Uterus (tissue), 4 donors: ENCODE measurements at places on chromosomes 1 and 21. TPM values are rescaled to one million over a fixed set of nuclear protein-coding genes. Genes with fewer than 3 reads are reported as not detected.

GRCh38 chr1:171664976-171665375 lies 12.5 kb upstream of the MYOC start:
- H3K27me3 ChIP-seq, result no peaks in the 10 kb centered on the region
- no peak overlapping the region for H3K4me3 ChIP-seq
- no peak for DNase-seq
- H3K36me3 ChIP-seq, result no peaks in the 10 kb centered on the region

GRCh38 chr1:232016616-232017015 lies 390.0 kb downstream of the DISC1 start:
- H3K27me3 ChIP-seq, result no peaks in the 10 kb centered on the region
- H3K36me3 ChIP-seq, result no peaks in the 10 kb centered on the region
- H3K27ac ChIP-seq, result no peak overlapping the region
- H3K4me3 ChIP-seq, result no peak overlapping the region

- H3K36me3 ChIP-seq, result no peaks in the 10 kb centered on the region
- DNase-seq, result no peak
- no peak overlapping the region for H3K4me3 ChIP-seq
- H3K27me3 ChIP-seq, result no peaks in the 10 kb centered on the region
These were observed 42.1 kb upstream of the A3GALT2 start for GRCh38 chr1:33363021-33363420.

The BACE2 gene
- total RNA-seq, result 67.0 TPM

DNA sequence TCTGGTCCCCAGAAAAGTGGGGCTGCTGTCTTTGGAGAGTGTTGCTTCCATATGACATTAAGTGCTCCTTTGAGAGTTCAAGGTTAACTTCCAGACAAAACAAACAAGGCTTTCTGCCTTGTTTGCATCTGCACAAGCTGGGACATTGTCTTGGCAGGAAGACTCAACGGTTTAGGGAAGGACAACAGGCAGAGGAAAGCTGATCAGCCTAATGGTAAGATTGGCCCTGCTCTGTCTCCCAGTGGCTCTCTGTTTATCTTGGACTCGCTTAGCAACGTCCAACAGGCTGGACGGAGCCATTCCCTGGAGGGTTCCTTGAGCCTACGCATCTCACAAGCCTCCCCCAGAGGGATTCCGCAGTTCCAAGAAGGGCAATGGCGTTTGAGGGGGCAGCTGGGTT lies 62.2 kb upstream of the SLC44A3 start:
- H3K4me3 ChIP-seq, result no peak overlapping the region
- no peaks in the 10 kb centered on the region for H3K36me3 ChIP-seq
- peak; percentile 55 for DNase-seq
- H3K4me1 ChIP-seq, result no peaks in the 10 kb centered on the region
- H3K27ac ChIP-seq, result peak overlapping the region; percentile 7
- H3K27me3 ChIP-seq, result no peaks in the 10 kb centered on the region

DNA sequence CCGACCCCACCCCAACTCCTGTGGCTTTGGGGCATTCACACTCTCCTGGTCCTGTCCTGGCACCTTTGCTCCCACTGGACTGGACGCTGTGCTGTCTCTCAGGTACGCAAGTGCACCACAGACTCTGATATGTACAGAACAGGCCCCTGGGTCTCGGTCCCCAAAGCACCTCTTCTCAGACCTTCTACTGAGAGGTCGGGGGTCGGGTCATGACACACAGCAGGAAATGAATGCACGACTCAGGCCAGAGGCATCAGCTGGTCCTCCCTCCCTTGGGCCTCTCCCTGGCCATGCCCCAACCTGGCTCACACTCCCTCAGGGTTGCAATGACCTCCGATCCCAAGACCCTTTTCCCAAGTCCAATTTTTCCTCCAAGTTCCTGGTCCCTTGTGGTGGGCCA lies 1.8 kb upstream of the KRTAP10-12 start:
- H3K36me3 ChIP-seq, result no peaks in the 10 kb centered on the region
- H3K4me3 ChIP-seq, result no peak overlapping the region
- no peak for DNase-seq
- no peaks in the 10 kb centered on the region for H3K4me1 ChIP-seq

DNA sequence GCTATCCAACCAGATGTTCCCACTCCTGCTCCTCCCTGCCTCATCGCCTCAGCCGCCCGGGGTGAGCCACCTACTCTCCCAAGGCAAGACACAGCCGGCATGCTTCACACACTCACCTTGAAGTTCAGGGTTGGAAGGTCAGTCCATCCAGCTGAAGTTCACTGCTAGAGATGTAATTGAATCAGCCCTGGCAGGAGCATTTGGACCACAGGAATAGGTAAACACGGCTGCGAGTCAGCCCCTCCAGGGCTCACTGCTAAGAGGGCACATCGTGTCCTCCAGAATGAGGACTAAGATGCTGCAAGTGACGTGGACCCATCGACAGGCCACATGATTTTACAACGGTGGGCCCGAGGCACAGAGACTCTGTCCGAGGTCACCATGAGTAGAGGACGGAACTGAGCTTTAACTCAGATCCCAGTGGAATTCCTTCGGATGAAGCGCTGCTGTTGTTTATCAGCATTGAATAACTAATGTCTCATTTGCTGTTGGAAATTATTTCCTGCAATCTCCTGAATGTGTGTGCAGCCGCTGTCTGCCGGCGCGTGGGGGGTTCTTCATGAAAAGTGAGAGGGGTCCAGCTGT lies 41.9 kb downstream of the RSPH1 start:
- H3K27ac ChIP-seq, result no peak overlapping the region
- H3K4me1 ChIP-seq, result no peaks in the 10 kb centered on the region
- no peak overlapping the region for H3K4me3 ChIP-seq
- H3K36me3 ChIP-seq, result no peaks in the 10 kb centered on the region

- H3K4me3 ChIP-seq, result no peak overlapping the region
- no peaks in the 10 kb centered on the region for H3K27me3 ChIP-seq
- no peaks in the 10 kb centered on the region for H3K4me1 ChIP-seq
- no peak overlapping the region for H3K27ac ChIP-seq
These were observed 26.6 kb downstream of the SMAP2 start for GRCh38 chr1:40399984-40400704.

DNA sequence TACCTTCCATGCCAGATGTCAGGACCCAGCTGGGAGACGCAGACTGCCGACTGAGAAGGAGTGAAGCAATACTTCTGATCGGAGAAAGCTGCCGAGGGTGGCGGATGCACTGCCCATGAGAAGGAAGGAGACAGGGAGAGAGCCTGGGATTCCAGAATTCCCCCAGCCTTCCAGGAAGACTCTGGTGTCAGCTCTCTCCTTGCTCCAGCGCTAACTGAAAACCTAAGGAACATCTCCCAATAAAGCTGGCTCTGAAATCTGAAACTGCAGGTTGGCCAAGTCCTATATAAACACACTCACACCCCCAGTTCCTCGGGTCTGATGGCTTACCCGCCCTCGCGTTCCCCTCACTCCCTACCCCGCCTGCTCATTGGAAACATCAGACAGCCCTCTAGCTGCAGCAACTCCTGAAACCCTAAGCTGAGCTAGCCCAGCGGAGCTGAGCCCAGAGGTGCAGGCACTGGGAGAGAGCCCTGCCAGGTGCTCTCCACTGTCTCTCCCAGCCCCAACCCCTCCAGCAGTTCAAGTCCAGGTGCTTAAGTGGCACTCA lies 52.3 kb downstream of the PLEKHA6 start:
- no peaks in the 10 kb centered on the region for H3K4me1 ChIP-seq
- peak; percentile 61 for DNase-seq
- peak overlapping the region; percentile 1 for H3K4me3 ChIP-seq

DNA sequence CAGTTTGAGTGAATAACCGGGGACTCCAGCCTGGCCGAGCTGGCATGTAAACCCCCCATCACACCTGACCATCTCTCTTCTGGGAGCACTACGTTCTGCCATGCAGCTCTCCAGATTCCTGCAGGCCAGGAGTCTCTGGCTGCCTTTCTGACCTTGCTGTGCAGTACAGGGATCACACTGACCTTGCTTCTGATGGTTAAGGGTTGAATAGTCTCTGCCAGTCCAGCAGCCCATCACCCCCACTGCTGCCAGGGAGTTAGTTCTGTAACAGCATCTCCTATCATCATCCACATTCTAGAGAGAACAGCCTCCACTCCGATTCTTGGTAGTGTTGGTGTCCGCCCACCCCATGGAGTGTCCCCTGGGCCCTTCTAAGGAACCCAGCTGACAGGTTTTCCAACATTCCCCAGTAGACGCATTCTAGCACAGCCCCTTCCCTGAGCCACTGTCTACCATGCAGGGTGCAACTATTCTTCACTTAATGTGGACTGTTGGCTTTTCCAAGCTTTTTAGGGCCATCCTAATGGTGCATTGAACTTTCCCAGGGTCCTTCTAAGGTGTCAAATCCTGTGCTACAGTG lies 109.8 kb downstream of the RIPK4 start:
- no peaks in the 10 kb centered on the region for H3K27me3 ChIP-seq
- no peak overlapping the region for H3K27ac ChIP-seq
- DNase-seq, result no peak
- H3K4me3 ChIP-seq, result no peak overlapping the region
- H3K36me3 ChIP-seq, result no peaks in the 10 kb centered on the region
- no peaks in the 10 kb centered on the region for H3K4me1 ChIP-seq

The IL20 gene
- total RNA-seq, result not detected

The CEPT1 gene
- 40.0 TPM for total RNA-seq

The KCNT2 gene
- total RNA-seq, result 5.0 TPM

DNA sequence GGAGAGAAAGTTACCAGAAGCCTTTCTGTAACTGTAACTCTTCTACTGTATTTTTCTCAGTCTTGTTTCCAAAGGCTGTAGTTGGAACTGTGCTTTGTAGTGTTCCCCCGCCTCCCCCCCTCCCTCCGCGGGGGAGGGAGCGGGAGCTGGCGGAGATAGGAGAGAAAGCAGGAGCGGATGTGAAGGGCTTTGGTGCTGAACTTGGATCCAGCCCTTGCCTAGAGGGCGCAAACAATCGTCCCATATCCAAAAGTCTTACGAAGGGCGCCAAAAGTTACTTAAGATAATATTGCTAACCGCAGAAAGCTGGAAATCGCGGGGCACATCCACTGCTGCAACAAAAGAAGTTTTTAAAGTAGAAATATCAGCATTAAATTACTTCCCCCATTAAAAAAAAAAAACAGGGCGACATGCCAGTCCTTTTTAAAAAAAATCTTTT lies 2.4 kb upstream of the NFIA start:
- H3K4me1 ChIP-seq, result no peaks in the 10 kb centered on the region
- no peaks in the 10 kb centered on the region for H3K36me3 ChIP-seq
- DNase-seq, result peak; percentile 87

The NEK2 gene
- total RNA-seq, result not detected

DNA sequence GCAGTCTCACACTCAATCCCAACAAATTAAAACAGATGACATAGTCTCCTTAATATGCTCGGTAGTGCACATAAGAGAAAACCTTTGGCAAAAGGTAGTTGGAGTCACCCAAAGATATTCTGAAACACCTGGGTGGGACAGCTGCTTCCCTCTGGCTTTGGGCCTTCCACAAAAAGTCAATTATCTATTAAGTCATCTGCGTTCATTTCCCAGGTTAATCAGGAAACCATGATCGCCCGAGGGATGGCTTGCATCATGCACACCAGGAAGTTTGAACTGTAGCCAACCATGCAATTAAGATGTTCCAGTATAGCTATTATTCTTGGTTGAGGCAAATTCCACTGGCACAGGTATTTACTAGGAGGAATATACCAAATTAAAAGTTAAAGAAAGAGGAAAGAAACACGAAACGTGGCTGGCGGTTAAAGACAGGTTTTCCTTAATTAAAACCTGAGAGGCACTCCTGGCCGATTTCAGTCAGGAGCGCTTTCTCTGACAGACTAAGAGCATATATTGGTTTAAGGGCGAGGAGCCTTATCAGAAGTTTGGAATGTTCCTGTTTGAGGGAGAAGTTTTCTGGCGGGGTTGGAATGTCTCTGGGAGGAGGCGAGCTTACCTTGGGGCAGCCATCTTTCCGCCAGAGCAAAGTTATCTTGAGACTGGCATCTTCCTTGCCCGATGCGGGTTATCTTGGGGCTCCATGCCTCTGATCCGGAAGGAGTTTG lies 19.9 kb downstream of the CLDN17 start:
- no peak overlapping the region for H3K27ac ChIP-seq
- H3K4me3 ChIP-seq, result no peak overlapping the region
- H3K36me3 ChIP-seq, result no peaks in the 10 kb centered on the region
- no peak for DNase-seq

DNA sequence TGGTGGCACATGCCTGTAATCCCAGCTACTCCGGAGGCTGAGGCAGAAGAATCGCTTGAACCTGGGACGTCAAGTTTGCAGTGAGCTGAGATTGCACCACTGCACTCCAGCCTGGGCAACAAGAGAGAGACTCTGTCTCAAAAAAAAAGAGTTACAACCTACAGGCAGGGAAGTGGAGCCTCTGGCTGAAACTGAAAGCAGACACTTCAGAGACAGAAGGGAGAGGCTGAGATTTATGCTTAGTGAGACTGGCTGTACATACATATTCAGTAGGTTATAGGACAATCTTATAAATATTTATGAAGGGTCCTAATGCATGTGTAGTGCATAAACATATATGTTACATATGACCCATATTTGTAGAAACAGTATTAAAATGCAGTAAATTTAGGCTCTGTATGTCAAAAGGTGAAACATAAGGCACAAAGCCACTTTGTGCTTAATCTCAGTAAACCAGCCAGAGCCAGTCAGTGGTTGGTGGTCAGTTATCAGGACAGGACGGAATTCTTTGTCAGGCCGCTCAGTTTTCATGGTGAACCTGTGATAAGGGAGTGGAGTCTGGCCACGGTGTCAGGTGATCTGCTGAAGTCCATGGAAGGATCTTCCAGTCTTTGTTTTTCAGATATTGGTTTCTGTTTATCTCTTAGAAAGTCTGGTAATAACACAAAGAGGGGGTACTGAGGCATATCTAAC lies 13.7 kb downstream of the RHEX start:
- no peaks in the 10 kb centered on the region for H3K36me3 ChIP-seq
- no peaks in the 10 kb centered on the region for H3K27me3 ChIP-seq
- H3K27ac ChIP-seq, result peak overlapping the region; percentile 60
- DNase-seq, result no peak
- H3K4me1 ChIP-seq, result peaks cover 4% of the 10 kb centered on the region

GRCh38 chr1:9843576-9843945 lies 19.8 kb upstream of the CLSTN1 start:
- H3K4me1 ChIP-seq, result no peaks in the 10 kb centered on the region
- no peaks in the 10 kb centered on the region for H3K36me3 ChIP-seq
- no peak for DNase-seq
- H3K27me3 ChIP-seq, result no peaks in the 10 kb centered on the region
- peak overlapping the region; percentile 14 for H3K27ac ChIP-seq

DNA sequence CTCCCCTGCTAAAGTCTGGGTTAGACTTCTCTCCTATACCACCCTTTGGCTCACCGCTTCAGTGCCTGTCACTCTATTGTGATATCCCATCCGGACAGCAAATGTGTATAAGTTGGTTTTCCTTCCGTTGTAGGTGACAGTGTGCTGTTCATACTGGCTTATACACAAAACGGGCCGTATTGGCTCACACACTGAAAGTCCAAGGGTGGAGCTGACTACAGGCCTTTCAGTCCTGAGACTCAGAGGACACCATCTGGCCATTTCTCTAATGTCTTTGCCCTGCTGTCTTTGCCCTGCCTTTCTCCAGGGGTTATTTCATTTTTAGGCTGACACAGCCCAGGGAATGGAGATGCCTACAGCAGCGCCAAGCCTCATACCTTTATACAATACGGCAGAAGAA lies 90.7 kb downstream of the URB2 start:
- DNase-seq, result no peak
- H3K27ac ChIP-seq, result no peak overlapping the region
- no peaks in the 10 kb centered on the region for H3K36me3 ChIP-seq
- no peaks in the 10 kb centered on the region for H3K4me1 ChIP-seq
- no peaks in the 10 kb centered on the region for H3K27me3 ChIP-seq
